ENCODE measurements at places on chromosomes 6 and 20. TPM values are rescaled to one million over a fixed set of nuclear protein-coding genes. Genes with fewer than 3 reads are reported as not detected.

C20orf202 gene
- 0.49 TPM for polyA plus RNA-seq

HRH3 gene
- not detected for polyA plus RNA-seq

DNA sequence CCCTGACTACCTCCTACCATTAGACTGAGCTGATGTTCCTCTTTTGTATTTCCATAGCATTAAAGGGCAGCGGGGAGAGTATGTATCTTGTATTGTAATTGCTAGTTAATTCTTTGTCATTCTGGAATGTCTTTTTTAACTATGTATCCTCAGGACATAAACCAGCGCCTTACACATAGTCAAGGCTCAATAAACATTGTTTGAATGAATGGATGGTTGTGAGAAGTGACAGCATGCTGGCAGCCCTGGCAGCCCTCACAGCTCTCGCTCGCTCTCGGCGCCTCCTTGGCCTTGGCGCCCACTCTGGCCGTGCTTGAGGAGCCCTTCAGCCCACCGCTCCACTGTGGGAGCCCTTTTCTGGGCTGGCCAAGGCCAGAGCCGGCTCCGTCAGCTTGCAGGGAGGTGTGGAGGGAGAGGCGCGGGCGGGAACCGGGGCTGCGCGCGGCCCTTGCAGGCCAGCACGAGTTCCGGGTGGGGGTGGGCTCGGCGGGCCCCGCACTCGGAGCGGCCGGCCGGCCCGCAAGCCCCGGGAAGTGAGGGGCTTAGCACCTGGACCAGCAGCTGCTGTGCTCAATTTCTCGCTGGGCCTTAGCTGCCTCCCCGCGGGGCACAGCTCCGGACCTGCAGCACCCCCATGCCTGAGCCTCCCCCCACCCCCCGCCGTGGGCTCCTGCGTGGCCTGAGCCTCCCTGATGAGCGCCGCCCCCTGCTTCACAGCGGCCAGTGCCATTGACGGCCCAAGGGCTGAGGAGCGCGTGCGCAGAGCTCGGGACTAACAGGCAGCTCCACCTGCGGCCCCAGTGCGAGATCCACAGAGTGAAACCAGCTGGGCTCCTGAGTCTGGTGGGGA, 93.1 kb downstream of the RNF182 start:
- no peak for DNase-seq

DNA sequence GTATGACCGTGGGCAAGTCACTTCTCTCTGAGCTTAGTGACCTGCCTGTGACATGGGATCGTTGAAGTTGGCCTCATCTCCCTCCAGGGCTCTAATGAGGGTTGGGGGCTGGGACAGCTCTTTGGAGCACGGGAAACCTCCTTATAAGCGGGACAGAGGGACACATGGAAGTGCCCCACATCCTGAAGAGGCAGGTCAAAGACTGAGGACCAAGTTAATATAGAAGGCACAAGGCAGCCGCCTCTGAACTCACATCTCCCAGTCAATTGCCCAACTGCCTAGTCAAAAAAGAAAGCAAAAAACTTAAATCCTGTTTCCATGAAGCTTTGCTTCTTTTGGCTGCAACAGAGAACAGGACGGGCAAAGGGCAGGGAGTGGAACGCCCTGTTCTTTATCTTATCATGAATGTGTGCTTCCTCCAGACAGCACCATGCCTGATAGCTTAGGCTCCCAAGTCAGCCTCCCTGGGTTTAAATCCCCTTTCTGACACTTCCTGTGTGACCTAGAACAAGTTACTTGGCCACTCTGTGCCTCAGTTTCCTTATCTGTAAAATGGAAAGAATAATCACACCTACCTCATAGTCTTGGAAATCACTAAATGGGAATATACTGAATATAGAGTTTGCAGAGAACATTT, 27.1 kb downstream of the LBP start:
- DNase-seq: no peak

DNA sequence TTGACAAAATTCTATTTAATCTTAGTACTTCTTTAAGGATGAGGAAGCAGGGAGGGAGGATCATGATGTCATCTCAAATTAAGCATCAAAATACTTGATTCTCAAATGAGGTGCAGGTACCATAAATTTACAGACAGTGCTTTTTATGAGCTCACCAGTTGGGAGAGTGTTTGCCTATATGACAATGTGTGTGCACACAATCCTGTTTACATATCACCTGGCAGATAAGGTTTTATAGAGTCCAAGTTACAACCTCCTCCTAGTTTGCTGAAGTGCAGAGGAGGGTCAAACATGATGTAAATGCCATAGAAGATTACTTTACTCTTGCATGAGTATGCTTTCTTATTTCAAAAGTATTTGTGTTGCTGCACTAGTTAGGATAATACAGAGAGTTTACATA, 6.4 kb downstream of the ATXN1 start:
- no peak for DNase-seq

DNA sequence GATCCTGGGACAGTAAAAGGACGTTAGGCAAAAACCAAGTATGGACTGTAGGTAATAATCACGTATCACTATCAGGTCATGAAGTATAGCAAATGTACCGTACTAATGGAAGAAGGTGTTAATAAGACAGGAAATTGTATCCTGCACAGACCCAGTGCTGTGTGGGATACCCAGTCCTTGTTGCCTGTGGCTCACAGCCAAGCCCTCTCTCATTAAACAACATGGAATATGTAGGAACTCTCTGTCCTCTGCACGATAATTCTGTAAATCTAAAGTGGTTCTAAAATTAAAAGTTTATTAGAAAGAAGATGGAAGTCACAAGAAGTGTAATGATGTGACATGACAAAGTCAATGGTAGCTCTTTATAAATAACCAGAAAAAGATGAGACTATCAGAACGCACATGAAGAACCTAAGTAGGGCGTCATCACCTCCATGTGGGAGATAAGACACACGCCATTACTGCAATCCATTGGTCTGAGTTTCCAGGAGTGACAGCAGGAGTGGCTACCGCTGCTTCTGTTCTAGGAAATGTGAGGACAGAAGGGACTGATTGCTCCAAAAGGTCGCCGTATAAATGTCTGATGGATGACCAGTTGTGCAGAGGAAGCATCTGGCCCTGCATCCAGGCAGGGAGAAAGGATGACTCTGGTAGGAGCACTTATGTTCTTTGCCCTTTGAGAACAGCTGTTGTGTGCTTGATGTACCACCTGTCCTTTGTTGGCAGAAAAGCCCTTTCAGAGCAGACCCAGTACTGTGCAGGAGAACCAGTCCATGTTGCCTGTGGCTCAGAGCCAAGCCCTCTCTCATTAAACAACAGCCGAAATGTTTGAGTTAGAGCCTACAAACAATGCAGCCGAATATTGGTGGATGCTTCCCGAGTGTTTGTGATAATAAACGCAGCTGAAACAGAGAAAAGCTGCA, 125.6 kb downstream of the FIG4 start:
- no peak for DNase-seq

DNA sequence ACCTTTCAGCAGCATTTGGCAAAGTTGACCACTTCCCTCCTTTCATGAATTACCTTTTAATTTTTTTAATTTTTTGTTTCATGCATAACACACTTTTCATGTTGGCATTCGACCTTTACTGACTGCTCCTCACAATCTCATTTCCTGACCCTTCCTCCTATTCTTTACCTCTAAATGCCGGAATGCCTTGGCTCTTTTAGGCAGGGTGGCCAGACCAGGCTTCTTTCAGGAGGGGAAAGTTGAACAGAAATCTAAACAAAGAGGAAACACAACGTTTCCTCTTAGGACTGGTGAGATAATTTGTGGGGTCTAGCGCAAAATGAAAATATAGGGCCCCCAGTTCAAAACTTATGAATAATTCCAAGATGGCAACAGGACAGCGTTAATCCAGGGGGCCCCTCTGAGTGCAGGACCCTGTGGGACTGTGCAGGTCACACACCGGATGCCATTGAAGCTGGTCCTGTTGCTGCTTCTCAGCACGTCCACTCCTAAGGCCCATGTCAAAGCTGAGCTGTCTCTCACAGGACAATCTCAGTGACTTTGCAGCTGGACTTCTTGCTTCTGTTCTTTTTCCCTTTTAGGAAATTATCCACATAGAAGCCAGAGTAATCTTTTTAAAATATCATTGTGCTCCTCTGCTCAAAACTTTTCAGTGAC, 313.8 kb downstream of the HDGFL1 start:
- no peak for DNase-seq

All from right renal cortex interstitium (tissue), 3 donors.